ENCODE measurements at places on chromosomes 2 and 18.

- DNase-seq: peak; percentile 41
Measured at GRCh38 chr2:27703638-27704341, 40.1 kb downstream of the SLC4A1AP start.

DNA sequence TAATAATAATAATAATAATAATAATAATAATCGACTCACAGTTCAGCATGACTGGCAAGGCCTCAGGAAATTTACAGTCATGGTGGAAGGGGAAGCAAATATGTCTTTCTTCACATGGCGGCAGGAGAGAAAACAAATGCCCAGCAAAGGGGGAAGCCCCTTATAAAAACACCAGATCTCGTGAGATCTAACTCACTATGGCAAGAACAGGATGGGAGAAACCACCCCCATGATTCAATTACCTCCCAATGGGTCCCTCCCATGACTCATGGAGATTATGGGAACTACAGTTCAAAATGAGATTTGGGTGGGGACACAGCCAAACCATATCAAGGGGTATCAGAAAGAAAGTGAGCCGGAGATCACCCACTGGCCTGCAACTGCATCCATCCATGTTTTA lies 40.5 kb upstream of the PAPOLG start:
- DNase-seq: no peak

DNA sequence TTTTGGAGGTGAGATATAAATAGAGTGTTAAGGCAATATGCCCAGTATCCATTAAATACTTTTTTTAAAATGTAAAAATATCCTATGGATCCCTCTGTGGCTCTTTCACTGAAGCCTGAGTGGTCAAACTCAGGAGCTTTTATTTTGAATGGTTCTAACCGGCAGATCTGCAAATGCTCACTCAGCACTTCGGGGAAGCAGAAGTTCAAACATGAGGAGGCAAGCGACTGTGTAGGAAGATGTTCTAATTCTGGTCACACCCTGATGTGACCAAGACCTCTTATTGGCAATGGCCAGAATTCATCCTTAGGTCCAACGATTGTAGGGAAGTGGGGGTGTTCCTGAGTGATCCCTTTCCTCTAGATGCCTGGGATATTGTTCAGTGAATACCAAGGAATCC lies 168.8 kb downstream of the CDCA7 start:
- no peak for DNase-seq

DNA sequence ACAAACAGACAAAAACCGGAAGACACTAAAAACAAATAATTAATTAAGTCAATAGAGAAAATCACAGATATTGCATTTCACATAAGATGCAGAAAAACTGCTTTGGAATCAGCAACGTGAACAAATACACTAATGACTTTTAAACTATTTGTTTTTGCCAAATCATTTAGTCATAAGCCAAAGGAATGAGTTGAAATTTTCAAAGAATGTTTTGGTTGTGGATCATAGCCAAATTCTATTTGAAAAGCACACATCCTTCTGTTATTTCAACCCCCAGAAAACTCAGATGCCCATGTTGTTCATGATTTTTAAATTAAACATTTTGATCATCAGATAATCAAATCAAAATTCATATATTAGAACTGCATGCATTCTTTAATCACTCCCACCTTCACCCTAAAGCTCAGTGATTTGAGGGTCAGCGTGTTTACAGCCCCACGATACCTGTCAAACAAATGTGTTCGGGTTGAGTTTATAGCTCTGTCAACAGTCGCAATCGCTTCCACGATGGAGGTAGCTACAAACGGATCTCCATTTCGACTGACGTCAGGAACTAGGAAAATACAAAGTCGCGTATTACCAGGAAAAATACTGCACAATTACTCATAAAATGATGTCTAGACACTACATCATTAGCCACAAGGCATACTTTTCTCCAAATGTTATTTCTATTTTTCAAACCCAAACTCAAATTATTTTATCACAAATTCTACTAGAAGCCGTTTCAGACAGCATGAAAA lies 90.2 kb downstream of the PXDN start:
- DNase-seq: no peak

DNA sequence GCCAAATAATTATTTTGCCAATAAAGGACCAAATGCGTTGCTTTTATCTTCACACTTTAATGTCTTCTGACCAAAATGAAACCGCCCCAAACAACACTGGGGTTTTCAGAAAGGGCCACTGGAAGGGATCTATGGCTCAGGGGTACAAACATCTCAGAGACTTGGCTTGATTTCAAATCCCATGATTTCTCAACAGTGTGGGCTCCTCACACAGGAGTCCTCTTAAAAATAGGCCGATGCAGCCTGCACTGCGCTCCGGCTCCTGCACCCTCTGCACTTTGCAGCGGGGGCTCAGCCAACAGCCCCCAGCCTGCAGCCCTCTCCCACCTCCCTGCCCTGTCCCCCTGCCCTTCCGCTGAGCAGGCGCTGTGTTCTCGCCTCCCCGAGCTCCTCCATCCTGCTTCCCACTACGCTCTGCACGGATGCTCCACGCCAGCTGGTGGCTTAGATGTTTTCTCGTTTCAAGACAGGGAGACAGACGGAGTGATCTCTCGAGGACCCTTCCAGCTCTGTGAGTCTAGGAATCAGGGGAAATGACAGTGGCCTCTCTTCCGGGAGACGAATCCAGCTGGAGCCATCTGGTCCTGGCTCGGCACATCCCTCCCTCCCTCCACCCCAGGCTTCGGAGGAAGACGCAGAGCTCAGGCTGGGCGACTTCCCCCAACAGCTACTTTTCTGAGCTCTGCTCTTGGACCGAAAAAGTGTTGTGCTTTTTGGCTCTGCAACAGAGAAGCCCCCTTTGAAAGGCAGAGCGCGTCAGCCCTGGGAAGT lies 71.4 kb downstream of the KCNF1 start:
- DNase-seq: no peak

- peak; percentile 59 for DNase-seq
Measured at GRCh38 chr2:2542966-2543611, 212.0 kb upstream of the MYT1L start.

DNA sequence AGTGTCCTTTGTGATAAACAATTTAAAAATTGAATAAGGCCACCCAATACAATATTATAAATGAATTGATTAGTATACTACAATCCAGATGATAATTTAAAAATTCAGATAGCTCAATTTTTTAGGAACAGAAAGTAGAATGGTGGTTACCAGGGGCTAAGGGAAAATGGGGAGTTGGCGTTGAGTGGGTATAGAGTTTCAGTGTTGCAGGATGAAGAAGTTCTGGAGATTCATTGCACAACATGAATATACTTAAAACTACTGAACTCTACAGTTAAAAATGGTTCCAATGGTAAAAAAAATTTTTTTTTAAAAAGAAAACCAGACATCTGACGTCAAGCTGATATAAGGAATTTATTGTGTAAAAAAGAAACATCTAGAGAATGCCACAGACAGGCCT lies 20.9 kb downstream of the SLC39A6 start:
- DNase-seq: no peak

- DNase-seq: no peak
Measured at GRCh38 chr2:157685572-157685971, 56.9 kb upstream of the ACVR1C start.

GRCh38 chr18:50720325-50720674 lies 99.5 kb downstream of the MRO start:
- DNase-seq: no peak

DNA sequence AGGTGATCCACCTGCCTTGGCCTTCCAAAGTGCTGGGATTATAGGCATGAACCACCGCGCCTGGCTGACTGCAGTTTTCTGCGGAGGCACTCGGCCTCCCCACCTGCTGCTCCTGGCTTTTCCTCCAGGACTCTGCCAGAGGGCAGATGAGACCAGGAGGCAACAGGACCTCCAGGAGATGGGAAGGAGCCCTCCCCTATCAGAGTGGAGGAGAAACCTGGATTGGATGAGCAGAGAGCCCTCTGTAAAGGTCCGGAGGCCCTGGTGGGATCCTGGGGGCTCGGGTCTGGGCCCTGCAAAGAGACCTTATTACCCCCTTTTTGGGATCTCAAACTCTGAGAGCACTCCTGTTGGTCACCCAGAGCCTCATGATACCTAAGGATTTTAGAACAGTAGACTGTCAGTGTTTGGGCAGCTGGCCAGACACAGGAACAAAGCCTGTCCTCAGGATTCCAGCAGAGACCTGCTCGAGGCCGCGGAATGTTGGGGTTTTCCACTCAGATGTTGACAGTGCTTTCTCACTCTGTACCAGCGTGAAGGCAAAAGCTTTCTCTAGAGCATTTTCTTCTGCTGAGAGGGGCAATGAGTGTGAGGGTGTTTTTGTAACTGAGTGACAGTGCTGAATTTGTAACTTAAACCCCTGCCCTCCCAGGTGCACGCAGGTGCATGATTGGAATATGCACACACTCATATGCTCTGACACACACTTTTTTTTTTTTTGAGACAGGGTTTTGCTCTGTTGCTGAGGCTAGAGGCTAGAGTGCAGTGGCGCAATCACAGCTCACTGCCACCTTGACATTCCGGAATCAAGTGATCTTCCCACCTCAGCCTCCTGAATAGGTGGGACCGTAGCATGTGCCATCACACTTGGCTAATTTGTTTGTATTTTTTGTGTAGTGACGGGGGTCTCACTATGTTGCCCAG lies 48.4 kb downstream of the NPPC start:
- no peak for DNase-seq

GRCh38 chr18:10797896-10798295 lies 272.1 kb downstream of the NAPG start:
- no peak for DNase-seq

DNA sequence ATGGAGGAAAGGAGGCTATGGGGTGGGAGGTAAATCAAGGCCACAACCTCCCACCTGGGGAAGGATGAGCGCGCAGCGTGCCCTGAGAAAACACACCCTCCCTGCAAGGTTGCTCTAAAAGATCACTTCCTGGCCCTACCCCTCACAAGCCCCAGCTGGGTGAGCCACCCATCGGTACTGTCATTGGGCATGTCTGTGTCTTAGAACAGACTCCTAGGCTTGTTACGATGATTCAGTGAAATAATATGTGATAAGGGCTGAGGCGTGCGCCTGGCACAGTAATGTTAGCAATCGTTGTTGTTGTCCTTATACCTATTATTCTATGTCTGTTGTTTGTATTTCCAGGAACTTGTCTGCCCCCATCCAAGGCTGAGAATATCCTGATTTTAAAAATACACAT lies 175.1 kb downstream of the ZFP36L2 start:
- DNase-seq: no peak

- no peak for DNase-seq
Measured at GRCh38 chr2:176089843-176090395, 2.6 kb upstream of the HOXD13 start.

DNA sequence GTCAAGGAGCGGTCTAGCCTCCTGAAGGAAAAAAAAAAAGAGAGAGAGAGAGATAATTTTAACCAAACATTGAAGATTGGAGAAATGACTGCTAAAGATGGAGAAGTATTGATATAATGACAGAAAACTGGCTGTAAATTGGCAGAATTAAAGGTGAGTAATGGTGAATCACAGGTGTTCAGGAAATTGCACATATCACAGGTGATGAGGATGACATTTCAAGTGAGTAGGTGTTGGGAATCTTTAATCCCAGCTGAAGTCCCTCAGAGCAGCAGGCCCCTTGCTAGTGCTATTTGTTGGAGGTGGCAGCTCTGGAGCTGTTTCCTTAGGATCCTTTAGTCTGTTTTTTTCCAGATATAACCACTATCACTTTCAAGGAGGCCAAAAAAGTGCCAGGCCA lies 678.4 kb upstream of the VRK2 start:
- no peak for DNase-seq

- DNase-seq: peak; percentile 76
Measured at GRCh38 chr2:219576505-219577388, 4.6 kb downstream of the INHA start.

- no peak for DNase-seq
Measured at GRCh38 chr2:12036640-12036983, 290.2 kb downstream of the LPIN1 start.

DNA sequence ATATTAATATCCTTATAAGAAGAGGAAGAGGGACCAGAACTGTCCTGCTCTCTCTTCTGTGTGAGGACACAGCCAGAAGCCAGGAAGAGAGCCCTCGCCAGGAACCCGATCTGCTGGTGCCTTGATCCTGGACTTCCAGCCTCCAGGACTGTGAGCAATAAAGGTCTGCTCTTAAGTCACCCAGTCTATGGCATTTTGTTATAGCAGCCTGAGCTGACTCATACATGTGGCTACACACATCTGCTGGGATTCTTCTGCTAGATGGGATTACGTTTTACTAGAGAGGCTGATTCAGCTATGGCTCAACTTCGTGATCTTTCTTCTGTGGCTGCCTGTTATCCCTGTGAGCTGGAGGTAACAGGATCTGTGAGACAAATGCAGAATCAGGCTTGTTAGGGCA lies 29.6 kb downstream of the ARL4C start:
- no peak for DNase-seq

Measured in DMS153 (cell line).